ENCODE measurements at places on chromosomes 13 and 19.

DNA sequence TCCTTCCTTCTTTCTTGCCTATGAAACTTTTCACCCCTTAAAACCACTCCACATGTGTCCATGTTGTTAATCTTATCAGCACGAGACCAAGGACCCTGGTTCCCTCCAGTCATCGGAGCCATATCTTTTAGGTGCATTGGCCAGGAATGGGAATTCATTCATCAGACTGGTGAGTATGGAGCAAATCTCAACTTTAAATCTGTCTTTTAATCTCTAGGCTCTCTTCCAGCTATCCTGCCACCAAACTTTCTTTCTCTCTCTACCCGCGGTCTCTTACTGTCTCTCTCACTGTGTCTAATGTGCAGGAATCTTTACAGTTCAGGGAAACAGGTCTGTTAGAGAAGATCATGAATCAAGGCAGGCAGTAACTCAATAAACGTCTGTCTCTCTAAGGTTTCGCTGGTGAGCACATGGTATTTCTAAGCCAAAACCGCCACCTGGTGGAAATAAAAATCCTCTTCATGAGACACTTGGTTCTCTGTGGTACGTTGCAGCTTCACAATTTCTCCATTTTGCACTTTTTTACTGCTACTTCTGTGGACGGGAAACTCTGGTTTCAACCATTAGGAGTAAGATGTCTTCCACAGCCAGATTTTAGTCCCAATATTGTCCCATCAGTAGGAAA is 16.1 kb downstream of the LGALS16 start:
- peak; percentile 18 for DNase-seq

DNA sequence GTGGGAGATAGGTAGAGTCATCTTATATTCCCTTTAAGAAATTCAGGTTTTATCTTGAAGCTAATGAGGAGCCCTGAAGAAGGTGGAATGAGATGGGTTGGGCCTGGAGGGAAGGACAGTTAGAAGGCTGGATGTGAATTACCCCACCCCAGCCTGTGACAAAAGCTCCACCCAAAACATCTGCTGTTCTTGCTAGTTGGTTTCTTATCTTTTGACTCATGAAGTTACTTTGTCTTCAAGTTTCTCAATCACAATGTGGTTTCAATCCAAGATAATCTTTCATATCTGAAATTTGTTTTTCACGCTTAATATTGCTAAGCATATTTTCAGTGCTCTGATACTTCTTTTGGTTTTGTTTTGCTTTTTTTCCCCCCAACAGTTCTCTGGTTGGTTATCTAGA is 38.3 kb upstream of the HMGB1 start:
- DNase-seq, result no peak

DNA sequence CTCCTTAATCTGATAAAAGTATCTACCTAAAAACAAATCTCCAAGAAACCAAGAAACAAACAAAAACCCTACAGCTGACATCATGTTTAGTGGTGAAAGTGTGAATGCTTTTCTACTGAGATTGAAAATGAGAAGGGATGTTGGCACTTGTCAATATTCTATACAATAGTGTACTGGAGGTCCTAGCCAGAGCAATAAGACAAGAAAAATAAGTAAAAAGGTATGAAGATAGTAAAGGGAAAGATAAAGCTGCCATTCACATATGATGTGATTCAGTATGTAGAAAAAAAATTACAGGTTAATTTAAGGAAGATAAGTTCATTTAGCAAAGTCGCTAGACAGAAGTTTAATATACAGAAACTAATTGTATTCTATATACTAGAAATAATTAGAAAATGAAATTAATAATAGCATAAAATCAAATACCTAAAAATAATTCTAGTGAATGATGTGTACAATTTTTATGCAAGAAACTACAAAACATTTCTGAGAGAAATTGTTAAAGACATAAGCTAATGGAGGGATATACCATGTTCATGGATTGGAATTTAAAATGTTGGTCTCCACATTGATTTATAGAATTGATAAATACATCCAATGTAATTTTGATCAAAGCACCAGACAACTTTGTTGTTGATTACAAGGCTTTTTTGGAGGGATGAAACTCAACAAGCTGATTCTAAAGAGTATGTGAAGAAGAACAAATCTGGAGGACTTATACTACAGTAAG is 2.4 kb upstream of the SLC7A10 start:
- no peak for DNase-seq

DNA sequence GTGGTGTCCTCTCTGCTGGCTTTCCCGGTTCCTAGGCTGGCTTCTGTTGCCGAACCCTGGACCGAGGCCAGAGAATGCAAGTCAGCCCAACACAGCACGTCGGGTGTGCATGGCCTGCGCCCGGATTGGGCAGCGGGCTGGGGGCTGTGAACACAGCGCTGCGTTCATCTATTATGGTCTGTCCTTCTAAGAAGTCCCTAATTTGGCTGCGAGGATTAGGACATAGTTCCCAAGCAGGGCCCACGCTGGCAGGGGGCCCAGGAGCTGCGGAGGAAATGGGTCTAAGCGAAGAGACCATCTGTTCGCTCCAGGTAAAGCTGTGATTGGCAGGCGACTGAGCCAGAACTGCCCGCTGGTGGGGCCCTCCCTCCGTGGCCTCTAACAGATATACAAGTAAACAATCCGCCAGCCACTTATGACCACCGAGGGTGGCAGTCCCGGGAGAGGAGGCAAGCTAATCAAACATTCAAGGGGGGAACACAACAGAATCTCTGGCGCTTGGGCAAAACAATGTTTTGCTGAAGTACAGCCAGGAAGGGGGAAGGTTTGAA is 6.0 kb downstream of the SYCE2 start:
- peak; percentile 99 for DNase-seq

DNA sequence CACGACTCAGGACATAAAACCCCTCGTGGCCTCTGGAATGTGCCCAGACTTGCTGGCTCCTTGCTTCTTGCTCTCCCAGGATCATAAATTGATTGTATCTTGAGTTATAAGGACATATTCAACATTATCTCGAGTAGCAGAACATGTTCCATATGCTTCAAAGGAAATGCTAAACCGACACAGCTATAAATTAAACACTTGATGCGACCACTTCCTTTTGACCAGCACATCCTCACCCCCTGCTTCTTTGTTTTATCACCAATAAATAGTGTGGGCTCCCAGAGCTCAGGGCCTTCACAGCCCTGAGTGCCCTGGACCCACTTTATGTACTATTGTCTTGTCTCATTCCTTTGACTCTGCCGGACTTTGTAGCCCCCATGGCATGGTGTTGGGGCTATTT is 157.0 kb upstream of the PABPC3 start:
- DNase-seq, result no peak

GRCh38 chr13:31053091-31053490 is 108.6 kb downstream of the HSPH1 start:
- DNase-seq, result no peak

- DNase-seq, result no peak
Measured at GRCh38 chr19:33130433-33130832, 1.5 kb upstream of the WDR88 start.
